ENCODE measurements at places on chromosomes 2 and 18.

DNA sequence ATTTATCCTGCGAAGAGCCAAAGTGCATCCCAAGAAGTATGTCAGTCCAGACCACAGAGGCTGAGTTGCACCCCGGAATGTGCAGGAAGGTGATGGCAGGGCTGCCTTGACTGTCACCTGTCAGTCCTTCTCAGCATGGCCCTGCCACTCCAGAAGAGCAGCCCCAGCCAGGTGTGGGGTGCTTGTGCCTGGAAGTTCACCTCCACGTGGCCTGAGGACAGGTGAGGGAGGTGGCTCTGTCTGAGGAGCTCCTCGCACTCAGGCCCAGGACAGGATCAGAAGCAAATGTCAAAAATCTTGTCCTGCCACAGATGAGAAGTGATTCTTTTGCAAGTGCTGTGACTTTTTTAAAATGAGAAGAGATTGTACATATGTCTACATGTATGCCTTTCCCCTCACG, 31.4 kb upstream of the B3GNT7 start:
- no peak for DNase-seq

- no peak for DNase-seq
Measured at GRCh38 chr2:181036848-181037603, 56.6 kb downstream of the UBE2E3 start.

- DNase-seq = no peak
Measured at GRCh38 chr2:232432598-232433184, 23.3 kb upstream of the ALPI start.

DNA sequence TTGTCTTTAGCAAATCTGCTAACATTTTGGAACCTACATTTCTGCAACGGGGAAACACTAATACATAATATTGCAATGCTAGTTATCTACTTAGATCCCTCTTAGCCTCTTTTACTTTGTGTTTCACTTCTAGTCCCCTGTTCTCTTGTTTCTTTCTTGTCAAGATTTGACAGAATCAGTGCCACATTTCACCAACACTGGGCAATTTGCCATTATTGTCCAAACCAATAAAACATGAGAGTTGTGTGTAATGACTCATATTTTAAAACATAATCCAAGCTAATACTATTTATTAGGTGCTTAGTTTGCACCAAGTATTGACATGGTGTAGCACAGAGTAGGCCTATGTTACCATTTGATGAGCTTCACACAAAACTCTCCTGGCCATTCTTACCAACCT, 33.7 kb upstream of the ACVR1C start:
- DNase-seq = no peak

- DNase-seq = no peak
Measured at GRCh38 chr2:101802329-101802728, 104.8 kb downstream of the MAP4K4 start.

GRCh38 chr18:67581178-67581577, 64.7 kb upstream of the DSEL start:
- no peak for DNase-seq

GRCh38 chr2:84102274-84102673, 356.8 kb downstream of the SUCLG1 start:
- DNase-seq = no peak

DNA sequence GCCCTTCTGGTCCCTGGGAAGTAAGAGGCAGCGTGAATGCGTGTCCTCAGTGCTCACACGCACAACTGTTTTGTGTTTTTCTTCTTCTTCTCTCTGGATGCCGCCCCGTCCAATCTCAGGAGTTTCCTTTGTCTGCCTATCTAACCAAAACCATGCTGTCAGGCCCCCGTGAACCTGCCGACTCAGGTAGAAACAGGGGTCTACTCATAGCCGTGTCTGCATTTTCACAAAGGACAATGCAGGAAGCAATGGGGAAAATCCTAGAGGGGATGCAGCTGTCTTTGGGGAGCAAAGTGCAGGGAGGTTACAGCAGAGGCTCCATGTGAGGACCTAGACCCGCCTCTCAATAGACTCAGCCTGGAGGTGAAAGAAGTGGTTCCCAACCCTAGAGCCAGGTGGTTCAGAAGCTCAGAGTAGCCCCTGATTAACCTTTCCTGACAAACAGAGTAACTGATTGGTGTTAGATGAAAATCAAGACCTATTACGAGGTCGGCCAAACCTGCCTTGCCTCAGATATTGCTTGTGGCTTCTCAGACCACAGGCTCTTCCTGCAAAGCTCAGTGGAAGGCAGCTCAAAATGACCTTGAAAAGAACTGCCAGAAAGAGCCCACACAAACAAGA, 49.3 kb downstream of the CD226 start:
- DNase-seq = peak; percentile 16

- peak; percentile 19 for DNase-seq
Measured at GRCh38 chr2:2646433-2647051, 315.5 kb upstream of the MYT1L start.

GRCh38 chr2:9799011-9799596, 44.2 kb upstream of the TAF1B start:
- no peak for DNase-seq

- DNase-seq = no peak
Measured at GRCh38 chr2:105255979-105256378, 14.4 kb downstream of the GPR45 start.

GRCh38 chr2:230983566-230983965, 12.4 kb upstream of the SPATA3 start:
- no peak for DNase-seq

DNA sequence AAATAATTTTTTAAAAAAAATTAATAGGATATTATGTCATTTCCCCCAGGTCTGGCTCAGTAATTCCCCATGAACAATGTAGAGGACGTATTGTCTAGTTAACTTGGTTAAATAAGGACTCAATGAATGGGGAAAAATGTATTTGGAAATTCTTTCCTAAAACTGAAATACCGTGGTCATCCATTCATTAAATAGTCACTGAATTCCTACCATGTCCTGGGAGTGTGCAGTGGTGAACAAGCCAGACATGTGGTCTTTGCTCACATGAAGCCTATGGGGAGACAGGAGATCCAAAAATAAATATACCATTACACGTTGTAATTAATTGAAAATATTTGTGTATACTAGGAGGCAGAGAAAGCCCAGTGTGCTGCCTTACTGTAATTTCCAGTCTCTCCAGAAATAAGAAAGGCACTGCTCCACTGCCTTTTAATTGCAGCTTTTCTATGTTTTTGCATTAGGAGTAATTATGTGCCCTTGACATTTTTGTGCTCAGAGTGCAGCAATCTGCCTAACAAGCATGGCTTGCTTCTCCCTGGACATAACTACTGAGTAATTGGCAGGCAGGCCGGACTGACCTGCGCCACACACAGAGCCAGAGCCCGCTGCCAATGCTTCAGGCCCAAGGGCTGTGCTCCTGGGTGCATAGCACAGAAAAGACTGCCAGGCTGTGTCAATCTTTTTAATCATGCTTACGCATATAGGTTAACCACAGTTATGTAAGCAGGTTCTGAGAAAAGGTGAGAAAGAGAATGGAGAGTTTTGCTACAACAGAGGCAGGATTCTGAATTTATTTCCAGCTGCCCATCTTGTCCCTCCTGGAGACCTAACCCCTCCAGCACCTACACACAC, 22.2 kb upstream of the TTC39C start:
- DNase-seq = peak; percentile 55

DNA sequence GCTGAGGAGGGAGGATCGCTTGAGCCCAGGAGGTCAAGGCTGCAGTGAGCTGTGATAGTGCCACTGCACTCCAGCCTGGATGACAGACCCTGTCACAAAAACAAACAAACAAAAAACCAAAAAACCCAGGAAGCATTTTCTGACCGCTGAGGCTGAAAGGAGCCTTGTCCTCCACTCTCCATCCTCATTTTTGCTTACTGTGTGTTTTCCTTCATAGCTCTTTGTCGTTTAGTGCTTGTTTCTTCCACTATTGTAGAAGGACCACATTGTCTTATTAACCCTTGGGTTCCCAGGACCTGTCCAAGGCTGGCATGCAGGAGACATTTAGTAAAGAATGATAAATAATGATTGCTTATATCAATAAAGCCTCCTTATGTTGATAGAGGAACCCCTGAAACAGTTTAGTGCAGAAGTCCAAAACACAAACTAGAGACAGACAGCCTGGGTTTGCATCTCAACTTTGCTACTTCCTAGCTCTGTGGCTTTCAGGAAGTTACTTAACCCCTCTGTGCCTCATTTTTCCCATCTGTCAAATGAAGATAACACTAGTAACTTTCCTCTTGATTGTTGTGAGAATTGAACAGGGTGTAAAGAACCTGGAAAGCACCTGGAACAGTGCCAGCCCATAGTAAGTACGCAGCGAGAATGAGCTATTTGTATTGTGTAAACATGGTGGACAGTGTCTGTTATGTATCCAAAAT, 126.0 kb downstream of the LPIN1 start:
- DNase-seq = peak; percentile 15

- no peak for DNase-seq
Measured at GRCh38 chr2:106277426-106277825, 83.3 kb upstream of the UXS1 start.

GRCh38 chr2:46876741-46877384, 38.7 kb downstream of the MCFD2 start:
- DNase-seq = no peak

DNA sequence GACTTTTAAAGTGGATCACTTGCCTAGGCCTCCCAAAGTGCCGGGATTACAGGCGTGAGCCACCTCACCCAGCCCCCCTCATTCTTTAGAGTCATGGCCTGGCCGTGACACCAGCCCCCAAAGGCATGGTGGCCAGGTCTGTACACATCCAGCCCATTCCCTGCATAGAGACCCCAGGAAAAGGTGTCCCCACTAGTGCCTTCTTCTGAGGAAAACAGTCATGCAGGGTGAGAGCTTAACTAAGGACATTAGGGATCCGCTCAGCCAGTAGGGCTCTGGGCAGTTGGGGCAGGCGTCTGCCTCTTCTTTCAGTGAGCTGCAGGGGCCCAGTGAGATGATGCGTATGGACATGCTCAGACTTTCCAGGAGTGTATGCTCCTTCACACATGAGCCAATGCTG, 5.7 kb upstream of the AMER3 start:
- no peak for DNase-seq

DNA sequence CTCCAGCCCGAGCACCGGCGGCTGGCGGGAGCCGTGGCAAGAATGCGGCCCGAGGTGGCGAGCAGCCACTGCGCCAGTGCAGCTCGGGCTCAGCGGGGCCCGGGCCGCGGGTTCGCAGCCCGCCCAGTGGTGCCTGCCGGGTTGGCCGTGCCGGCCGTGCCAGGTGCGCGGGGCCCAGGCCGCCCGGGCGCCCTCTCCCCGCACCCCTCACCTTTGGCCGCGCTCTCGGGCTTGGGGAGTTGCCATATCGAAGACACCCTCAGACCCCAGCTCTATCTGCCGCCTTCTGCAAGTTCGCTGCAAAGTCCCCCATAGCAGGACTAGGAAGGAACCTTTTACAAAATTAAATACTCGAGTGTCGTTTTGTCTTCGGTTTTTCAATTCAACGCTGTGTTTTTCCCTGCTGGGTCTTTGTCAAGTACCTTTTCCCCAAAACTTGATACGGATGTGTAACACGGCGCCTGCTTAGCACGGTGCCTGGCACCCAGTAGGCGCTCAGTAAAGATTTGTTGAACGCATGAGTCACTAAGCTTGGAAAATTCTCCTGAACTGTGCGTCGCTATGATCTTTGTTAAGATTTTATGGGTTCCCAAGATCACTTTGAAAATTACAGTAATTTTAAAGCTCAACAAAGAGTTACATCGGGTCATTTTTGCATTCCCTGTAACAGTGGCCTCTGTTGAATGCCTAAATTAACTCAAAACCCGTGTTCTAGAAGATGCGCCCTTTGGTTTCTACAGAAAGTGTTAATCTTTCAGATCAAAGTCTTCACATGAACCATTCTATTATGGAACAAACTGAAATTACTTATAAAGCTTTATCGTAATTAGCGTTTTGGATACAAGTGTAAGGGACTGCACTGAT, 750 bp downstream of the STRADB start:
- DNase-seq = no peak
